ENCODE measurements at places on chromosomes 2 and 18.

DNA sequence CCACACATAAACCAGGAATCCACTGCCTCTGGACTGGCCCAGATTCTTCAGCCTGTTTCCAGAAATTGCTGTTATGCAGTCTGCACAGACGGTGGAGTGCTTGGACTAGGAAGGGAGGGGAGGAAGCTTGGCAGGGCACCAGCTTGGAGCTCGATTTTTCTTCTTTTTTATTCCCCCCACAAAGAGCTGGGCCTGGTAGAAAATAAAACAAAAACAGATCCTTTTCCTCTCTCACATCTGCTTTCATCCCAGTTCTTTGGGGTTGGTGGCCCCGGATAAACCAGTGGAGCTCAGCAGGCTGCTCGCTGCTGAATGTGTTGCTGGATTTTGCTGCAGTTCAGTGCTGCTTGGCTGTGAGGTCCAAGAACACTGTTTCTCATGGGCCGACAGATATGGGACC is 16.0 kb downstream of the LRRTM1 start:
- peak; percentile 71 for DNase-seq

GRCh38 chr2:230269715-230270114 is 44.2 kb downstream of the SP140 start:
- DNase-seq = no peak

DNA sequence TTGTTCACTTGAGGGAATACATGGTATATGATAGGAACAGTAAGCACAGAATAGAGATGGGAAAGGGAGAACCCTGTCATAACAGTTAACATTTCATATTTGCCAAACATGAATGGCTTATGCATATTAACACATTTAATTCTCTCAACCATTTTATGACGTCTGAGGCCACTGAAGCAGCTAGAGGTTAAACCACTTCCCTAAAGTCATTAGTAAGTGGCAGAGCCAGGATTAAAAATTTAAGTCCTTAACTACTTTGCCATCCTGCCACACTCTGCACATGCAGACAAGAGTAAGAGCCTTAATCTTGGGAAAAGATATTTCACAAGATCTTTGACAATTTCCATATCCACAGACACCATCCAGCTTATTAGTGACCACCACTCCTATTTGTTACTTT is 2.1 kb downstream of the LIPT1 start:
- DNase-seq = no peak

- DNase-seq = no peak
Measured at GRCh38 chr2:52036024-52036423, 1004.1 kb upstream of the NRXN1 start.

- DNase-seq = peak; percentile 69
Measured at GRCh38 chr2:27085673-27086089, 891 bp upstream of the KHK start.

GRCh38 chr2:239523954-239524330 is 123.1 kb upstream of the HDAC4 start:
- DNase-seq = no peak

- no peak for DNase-seq
Measured at GRCh38 chr2:189008555-189009262, 34.5 kb downstream of the COL3A1 start.

GRCh38 chr2:61605245-61605644 is 67.1 kb upstream of the XPO1 start:
- no peak for DNase-seq

DNA sequence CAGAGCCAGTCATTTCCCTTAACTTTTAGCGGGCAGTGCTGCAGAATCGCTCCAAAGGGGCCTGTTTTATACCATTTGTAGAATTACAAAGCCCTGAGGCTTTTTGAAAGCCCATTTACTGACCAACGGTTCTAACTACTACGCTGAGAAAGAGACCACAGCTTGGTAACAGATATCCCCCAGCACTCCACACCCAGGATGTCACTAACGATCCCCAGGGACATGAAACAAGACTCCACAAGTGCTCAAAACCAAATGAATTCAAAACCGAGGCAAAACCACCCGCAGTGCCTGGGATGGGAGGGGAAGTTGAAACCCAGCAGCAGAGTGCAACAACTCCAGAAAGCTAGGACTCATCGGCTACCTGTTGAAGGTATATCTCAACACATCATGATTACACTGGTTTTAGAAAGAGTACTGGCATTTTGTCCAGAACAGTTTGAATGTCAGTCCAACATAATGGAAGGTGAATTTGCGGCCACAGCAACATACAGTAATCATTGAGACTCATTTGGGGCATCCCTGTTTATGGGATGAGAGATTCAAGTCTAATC is 33.6 kb upstream of the LRP2 start:
- no peak for DNase-seq

- peak; percentile 9 for DNase-seq
Measured at GRCh38 chr2:126886211-126886915, 12.3 kb upstream of the TEX51 start.

GRCh38 chr18:45793264-45793965 is 32.1 kb upstream of the SIGLEC15 start:
- no peak for DNase-seq

GRCh38 chr2:188305271-188305670 is 13.6 kb downstream of the GULP1 start:
- no peak for DNase-seq

- peak; percentile 55 for DNase-seq
Measured at GRCh38 chr18:6920099-6920955, 190.8 kb downstream of the ARHGAP28 start.

DNA sequence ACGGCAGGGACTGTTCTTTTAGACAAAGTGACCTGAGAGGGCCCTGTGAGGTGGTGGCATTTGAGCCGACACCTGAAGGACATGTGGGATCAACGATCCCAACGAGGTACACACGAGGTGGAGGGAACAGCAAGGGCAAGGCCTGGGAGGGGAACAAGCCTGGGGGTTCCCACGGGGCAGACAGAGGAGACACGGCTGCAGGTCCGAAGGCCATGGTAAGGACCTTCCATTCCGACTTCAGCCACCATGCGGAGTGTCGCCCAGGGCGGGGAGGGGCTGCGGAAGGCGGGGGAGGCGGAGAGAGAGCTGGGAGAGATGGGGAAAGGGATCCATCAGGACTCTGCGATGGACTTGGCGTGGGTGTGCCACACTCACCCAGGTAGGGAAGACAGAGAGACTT is 151.8 kb downstream of the HDAC4 start:
- no peak for DNase-seq

DNA sequence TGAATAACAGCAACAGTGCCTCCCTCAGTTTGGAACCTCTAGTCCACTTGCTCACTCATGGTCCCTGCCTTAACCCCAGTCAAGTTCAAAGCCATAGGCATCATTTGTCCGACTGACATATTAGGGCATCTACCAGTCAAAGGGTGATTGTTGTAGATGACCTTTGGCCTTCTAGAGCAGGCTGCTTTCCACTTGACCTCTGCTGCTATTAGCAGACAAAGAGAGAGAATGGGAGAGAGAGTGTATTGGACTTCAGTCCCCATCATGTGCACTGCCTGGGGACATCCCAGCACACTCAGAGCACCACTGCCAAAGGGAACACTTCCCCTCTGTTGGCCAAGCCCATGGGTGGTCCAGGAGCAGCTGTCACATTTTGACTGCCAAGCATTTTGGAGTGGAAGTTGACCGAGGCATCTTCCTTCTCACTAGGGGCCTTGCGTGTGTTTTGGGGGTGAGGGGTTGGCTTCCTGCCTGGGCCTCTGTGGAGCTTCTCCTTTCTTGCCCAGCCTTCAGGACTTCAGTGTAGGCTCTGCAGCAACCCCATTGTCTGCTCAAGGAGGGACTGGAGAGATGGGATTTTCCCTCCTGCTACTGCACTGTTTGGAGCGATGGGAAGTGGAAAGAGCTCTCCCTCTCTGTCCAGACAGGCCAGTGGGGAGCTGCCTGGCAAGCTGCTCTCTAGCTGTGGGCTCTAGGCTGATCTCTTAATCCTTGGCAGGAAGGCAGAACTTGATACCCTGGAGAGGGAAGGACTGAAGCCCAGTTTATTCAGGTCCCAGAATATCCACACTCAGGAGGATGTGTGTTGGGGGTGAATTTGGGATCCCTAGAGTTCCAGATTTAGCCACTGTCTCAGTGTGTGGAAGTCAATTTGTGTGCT is 68.1 kb downstream of the TMEM247 start:
- DNase-seq = peak; percentile 91

Measured in G401 (cell line).